ENCODE measurements at places on chromosomes 12 and 14.

GRCh38 chr12:64010069-64010686 is 165.7 kb downstream of the SRGAP1 start:
- no peak for DNase-seq

GRCh38 chr12:65168681-65169319 is 583 bp upstream of the LEMD3 start:
- no peak for DNase-seq

- peak; percentile 58 for DNase-seq
Measured at GRCh38 chr14:49852301-49853157, at the start of gene NEMF. NEMF (minus strand) TSS chr14:49852788; CDS start chr14:49852753, 35 bp downstream.

- DNase-seq, result no peak
Measured at GRCh38 chr12:26290565-26290964, 95.2 kb downstream of the SSPN start.

DNA sequence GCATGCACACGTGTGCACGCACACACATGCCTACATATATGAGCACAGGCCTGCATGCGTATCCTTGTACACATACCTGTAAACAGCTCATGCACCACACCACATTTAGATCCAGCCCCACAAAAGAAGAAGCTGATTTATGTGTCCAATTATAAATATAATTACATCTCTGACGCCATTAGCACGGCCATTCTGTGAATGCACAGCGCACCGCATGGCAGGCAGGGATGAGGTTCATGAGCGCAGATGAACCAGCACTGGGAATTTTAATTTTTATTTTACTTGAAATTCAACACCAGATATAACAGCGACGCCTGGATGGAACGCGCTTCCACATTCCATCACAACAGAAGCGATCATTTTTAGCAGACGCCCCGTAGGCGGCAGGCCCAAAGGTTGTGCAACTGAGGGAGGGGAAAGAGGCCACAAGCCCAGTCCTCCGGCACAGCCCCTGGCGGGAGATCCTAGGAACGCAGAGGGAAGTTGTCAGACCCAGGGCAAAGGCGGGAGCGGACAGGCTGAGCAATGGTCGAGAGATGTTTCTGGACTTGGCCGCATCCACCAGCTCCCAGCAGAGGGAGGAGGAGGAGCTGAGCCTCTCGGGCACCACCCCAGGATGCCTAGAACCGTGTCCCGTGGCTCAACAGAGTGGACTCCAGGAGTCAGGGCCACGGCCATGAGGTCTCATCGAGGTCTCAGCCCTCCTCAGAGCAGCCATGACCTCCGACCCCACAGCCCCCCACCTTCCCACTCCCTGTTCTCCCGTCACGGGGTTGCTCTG is 37.9 kb upstream of the GALNT9 start:
- no peak for DNase-seq

DNA sequence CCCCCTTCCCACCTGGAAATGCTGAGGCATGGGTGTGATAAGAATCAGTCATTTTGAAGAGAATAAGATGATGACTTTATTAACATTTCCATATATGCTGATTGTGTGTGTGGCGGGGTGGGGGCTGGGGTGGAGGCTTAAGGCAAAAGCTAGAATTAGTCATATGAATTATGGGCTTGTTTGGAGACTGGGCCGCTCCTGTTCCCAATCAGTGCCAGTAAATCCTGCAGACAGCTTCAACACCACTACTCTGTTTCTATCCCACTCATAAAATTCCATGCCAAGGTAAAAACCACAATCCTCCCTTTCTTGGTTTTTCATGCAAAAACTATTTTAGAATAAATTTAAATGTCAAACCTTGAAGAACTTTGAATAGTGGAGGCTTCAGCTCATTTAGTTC is 29.9 kb upstream of the SLC38A2 start:
- no peak for DNase-seq

DNA sequence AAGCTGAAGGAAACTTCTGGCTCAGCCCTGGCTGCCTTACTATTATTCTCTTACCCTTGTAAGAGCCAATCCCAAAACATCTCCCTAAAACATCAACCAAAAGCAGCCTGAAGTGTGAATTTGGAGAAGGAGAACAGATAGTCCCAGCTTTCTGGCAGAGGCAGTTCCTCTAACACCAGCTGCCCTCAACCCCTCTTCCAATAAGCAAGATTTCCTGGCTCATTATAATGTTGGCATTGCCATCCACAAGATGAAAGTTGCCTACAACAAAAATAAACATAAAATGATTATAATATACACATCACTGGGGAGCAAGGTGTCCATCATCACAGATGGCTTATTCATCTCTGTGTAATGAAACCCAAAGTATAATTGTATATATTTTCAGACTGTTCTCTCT is 352.5 kb upstream of the CCDC196 start:
- no peak for DNase-seq

DNA sequence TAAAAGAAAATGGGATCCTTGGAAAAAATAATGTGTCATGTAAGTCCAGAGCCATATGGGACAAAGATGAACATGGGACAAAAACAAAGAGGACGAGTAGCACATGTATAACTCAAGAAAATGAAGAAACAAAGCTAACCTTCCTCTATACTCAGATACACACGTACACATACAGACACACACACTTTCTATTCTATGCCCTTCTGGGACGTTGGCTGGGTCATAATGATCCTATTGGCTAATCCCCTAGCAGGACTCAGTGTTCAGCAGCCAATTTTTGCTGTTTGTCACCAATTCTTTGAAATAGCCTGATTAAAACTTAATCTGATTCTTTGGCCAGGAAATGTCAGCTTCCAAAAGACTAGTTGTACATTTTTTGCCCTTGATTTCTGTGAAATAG is 189.4 kb upstream of the FOXG1 start:
- DNase-seq, result no peak

DNA sequence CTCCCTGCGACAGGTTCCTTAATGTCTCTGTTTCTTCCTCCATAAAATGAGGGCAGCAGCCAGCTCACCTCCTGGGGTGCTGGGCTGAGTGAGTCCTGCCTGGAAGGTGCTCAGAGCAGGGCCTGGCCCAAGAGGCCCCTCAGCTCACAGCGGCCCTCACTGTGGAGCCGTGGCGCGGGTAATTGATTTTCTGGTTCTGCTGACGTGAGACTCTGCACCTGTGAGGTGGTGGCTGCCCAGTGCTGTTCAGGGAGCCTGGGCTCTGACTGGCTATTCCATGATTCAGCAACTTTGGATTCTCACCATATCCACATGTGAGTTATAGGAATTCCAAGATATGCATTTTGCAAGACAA is 266.6 kb downstream of the ADGRD1 start:
- DNase-seq, result no peak

DNA sequence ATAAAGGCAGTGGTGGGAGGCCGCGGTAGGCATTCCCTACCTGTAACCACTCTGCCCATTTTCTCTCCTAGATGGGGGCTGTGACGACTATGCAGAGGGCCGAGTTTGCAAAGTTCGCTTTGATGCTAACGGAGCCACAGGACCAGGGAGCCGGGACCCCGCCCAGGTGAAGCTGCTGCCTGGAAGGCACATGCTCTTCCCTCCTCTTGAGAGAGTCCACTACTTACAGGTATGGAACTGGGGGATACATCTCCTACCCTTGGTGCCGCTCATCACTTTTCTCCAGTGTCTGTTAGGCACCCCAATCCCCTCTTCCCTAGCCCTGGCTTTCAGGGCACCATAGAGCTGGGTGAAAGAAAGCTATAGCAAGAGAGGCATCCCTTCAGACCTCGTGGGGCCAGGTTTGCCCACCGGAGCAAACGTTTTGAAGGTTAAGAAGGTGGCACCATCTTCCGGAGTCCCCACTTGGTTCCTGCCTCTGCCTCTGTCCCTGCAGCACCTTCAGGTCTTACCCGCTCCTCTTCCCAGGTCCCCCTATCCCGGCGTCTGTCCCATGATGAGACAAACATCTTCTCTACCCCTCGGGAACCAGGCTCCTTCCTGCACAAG is 2.0 kb upstream of the P3H3 start:
- DNase-seq, result no peak

GRCh38 chr12:55715169-55715764 is 579 bp upstream of the BLOC1S1 start:
- DNase-seq, result no peak

- no peak for DNase-seq
Measured at GRCh38 chr14:29836395-29836794, 91.3 kb downstream of the PRKD1 start.

- DNase-seq, result no peak
Measured at GRCh38 chr14:103072595-103073366, 11.2 kb upstream of the LBHD2 start.

GRCh38 chr12:65656156-65656882 is 168.0 kb upstream of the HMGA2 start:
- no peak for DNase-seq

DNA sequence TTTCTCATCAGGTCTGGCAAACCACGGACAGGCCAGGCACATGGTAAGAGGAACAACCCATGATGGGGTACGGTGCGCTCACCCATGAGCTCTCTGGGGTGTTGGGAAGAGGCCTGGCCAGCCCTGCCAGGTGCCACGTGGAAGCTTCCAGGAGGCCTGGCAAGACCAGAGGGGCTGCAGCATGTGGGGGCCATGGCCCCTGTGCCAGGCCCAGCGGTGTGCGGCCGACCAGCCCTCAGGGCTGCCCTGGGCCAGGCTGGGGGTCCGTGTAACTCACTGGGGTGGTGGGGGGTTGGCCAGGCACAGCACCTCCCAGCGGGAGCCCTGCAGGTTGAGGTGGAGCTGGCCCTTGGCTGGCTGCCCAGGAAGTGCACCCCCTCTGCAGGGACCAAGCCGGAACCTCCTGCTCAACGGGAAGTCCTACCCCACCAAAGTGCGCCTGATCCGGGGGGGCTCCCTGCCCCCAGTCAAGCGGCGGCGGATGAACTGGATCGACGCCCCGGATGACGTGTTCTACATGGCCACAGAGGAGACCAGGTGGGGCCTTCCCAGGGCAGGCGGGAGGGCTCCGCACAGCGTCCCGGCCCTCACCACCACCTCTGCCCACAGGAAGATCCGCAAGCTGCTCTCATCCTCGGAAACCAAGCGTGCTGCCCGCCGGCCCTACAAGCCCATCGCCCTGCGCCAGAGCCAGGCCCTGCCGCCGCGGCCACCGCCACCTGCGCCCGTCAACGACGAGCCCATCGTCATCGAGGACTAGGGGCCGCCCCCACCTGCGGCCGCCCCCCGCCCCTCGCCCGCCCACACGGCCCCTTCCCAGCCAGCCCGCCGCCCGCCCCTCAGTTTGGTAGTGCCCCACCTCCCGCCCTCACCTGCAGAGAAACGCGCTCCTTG is 4.9 kb upstream of the CRIP2 start:
- DNase-seq, result no peak

DNA sequence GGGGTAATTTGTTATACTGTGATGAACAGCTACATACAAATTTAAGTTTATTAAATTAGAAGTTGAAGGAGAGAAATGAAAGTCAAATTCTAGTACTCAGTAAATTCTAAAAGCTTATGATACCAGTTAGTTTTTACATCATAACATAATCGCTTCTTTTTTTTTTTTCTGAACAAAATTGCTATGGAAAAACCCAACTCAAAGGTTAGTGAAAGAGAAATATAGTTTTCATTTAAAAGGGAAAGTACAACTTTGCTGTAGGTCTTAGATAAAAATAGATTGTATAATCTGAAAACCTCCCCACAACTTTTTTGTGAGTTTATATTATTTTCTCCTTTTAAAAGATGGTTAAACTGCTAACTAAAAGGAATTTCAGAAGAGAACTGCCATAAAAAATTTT is 53.7 kb upstream of the LRRK2 start:
- DNase-seq, result no peak

GRCh38 chr14:63174760-63175191 is 29.5 kb upstream of the RHOJ start:
- DNase-seq, result no peak

DNA sequence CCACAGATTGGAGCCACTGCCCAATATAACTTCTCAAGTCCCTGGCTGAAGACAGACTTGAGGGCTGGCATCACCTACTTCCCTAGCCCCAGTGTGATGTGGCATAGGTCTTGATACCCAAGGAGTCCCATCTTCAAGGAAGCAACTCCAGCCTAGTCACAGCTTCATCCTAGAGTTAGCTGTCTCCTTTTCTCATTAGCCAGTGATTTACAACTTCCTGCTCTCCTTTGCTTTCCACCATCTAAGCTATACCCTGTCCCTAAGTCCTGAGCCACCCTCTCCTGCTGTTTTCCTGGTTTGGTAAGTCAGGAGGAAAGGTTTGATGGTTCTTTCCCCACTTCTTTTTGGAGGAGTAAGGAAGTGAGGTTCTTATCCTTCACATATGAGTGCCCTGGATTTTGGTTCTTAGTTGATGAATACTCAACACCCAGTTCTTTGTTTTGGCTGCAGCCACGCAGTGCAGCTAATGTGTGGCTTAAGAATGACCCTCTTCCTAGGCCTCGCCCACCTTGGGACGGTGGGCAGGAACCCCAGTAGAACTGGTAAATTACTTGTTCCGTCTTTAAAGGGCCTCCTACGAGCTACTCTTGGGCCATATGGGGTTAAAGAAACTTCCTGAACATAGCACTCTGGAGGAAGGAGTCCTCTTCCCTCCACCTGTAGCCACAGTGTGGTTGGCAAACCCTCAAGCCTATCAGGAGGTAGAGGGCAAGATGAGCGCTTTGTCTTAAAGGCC is 3.9 kb upstream of the GPX2 start:
- DNase-seq, result no peak

- DNase-seq, result no peak
Measured at GRCh38 chr12:19238540-19238939, 109.0 kb downstream of the PLEKHA5 start.

DNA sequence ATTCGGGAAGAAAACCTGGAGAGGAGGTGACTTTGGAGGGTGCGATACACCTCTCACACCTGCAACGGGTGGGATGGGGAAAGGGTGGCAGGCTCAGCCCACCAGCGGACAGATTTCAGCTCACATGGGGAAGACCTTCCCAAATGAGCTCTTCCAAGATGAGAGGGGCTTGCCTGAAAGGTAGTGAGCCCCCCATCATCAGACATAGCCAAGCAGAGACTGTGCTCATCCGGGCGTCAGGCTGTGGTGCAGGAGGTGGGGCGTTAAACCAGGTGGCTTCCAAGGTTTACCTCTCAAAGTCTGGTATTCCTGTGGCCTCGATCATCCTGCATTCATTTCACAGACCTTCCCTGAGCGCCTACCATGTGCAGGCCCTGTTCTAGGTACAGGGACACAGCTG is 105.4 kb upstream of the FKBP4 start:
- DNase-seq, result no peak

GRCh38 chr12:46483572-46484395 is 111.2 kb upstream of the SLC38A2 start:
- DNase-seq, result no peak

GRCh38 chr12:57479376-57480115 is at the start of gene ARHGAP9:
ARHGAP9 (minus strand) TSS chr12:57479866; CDS start chr12:57479406, 460 bp downstream.
- no peak for DNase-seq

- no peak for DNase-seq
Measured at GRCh38 chr12:124458220-124458991, 109.0 kb downstream of the NCOR2 start.

DNA sequence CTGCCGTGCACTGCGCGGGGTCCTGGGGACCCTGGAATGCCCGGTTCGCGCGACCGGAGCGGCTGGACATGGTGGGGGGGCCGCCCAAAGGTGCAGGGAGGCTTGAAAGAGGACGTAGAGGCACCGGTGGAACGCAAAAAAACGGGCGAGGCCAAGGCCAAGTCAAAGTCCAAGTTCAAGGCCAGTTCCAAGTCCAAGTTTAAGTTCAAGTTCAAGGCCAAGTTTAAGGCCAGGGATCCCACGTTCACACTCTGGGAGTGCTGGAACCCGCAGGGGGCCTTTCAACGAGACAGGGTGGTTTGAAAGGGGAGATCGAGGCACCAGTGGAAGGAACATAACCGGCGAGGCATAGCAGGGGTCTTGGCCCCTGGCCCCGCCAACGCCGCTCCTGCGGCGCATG is 317.6 kb downstream of the ALG10 start:
- no peak for DNase-seq
